Right renal pelvis (tissue), 4 donors: ENCODE measurements at places on chromosomes 5 and 9.

- no peak for DNase-seq
These were observed 109.4 kb downstream of the FEM1C start for GRCh38 chr5:115435065-115435777.

DNA sequence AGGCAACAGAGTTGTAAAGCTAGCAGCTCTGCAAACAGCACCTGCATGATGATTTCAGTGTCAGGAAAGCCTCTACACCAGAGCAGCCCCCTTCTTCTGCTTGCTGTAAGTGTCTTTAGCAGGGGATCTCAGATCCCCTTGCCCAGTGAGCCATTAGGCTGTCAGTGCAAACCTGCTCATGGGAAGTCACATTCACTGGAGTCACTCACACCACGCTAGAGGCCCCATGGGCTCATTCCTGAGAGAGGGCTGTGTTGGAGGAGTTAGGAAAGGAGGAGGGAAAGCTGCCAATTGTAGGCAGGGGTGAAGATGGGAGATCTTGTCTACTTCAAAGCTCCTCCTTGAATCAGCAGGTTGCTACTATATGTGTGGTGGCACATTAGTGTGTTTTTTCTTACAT, 275.2 kb downstream of the SMARCA2 start:
- no peak for DNase-seq

GRCh38 chr5:143648696-143649095, 163.3 kb upstream of the HMHB1 start:
- DNase-seq = no peak

GRCh38 chr5:163569284-163569683, 63.9 kb downstream of the MAT2B start:
- no peak for DNase-seq

- DNase-seq = no peak
These were observed 330.1 kb downstream of the ADAMTS6 start for GRCh38 chr5:65151614-65152013.
